Hematopoietic multipotent progenitor cell treated with erythropoietin and hydrocortisone succinate and interleukin-3 and kit ligand, for 17 days (in vitro differentiated cells): ENCODE measurements at places on chromosomes 6 and 20.

DNA sequence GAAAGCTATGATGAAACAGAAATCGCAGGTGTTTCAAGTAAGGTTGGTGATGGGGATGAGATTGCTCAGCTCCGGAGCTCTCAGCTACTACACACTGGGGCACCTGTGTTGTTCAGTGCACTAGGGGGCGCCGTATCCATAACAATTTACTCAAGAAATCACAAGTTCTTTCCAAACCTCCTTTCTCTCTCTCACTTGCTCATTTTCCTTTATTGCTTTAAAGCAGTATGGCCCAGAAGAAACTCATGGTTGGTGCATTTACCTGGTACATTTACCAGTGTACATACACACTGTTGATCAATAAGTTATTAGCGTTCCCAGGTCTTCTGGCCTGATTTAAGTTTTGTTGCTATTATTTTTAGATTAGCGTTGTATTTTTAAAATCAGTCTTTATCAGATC is 235.2 kb upstream of the TAB2 start:
- peak; percentile 67 for DNase-seq

DNA sequence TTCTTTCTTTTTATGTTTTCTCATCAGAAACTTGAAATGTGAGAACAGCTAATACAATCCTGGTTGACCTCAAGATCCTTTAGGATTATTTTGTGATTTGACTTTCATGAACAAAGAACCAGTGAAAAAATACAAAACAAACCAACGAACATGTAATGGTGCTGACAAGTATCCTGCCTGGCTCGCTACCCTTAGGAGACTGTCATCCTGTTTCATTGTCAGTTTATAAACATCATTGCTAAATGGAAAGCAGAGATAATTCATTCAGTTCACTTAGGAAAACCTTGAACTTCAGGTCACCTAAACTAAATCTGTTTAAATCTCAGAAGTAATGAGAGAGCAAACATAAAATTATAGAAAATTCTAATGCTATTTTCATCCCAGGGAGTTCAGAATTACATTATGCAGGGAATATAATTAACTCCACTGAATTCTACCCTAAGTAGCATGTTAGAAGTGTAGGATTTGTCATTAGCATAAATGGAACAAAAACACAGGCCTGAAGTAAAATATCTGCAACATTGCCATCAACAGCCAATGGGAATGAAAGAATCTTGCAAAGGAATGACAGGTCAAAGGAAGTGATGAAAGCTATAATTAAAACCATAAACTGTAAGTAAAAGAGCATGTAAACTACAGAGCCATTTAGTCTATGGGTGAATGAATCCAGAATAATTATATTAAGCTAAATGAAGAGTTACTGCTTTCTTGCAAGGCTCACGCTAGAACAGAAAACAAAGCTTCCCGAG is 401.2 kb upstream of the MANEA start:
- DNase-seq = no peak

DNA sequence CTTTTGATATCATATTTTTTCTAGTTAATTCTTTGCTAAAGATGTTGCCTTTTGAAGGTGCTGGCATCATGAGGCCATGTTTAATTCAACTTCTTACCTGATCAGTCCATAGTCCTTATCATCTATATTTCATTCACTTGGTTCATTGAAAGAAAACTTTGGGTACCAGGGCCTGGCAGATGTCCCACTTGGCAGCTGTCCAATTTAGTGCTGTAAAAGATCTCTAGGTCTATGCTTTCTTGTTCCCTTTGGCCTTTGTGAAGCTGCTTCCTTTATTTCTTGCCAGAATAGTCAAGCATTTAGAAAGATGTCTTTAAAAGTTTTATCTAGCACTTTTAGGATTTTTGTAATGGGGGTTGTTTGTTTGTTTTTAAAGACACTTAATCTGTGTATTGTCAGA is 61.7 kb upstream of the EYA4 start:
- DNase-seq = peak; percentile 28

DNA sequence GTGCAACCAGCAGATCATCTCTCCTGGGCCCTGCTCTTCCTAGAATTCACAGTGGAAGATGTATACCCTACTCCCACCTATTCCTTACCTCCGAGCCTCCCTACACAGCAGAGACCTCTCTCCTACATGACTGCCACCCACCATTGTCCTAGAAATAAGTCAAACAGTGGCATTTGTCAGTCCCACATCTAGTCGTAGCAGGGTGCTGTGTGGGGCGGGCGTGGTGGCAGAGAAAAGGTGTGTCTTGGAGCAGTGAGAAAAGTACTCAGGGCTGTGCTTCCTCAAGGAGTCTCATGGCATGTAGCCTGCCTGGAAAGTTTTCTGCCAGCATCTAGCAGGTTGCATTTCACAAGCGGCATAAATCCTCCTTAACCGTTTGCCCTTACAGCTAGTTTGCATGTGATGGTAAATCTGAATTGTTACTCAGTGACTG is 59.4 kb upstream of the PTGIS start:
- no peak for DNase-seq

DNA sequence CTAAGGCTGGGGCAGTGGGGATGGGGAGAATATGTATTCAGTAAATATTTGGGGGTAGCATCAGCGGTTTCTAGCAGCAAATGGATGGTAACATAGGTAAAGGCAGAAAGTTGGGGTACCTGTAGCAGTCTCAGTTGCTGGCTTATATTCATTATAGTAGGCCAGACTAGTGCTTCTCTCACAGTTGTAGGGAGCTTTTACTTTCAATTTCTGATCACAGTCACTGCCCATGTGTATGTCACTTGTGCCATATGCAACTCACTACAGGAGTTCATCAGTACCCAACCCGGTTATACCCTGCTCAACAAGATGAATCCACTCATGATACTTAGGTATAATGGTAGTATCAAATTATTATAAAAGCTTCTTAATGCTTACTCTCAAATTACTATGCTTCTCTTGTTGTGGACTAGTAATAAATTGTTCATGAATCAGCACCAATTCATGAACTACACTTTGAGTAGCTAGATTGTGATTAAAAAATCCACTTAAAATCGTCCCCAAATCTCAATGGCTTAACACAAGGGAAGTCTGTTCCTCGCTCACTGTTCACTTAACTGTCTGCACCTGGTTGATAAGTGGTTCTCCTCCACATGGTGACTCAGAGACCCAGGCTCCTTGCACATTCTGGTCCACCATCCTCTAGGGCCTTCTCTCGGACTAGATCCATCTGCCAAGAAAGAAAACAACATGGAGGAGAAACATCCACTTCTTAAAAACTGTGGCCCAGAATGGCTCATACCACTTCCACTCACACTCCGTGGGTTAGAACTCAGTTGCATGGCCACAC is 31.3 kb upstream of the MYLIP start:
- no peak for DNase-seq

GRCh38 chr6:154297721-154298120 is 58.9 kb downstream of the IPCEF1 start:
- no peak for DNase-seq

DNA sequence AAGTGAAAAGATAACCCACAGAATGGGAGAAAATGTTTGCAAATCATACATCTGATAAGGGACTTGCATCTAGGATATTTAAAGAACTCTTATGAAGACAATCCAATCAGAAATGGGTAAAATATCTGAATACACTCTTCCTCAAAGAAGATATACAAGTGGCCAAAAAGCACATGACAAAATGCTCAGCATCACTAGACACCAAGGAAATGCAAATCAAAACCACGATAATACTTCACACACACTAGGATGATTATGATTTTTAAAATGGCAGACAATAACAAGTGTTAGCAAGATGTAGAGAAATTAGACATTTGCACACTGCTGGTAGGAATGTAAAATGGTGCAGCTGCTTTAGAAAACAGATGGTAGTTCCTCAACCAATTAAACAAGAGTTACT is 34.8 kb upstream of the SIRT5 start:
- DNase-seq = no peak

DNA sequence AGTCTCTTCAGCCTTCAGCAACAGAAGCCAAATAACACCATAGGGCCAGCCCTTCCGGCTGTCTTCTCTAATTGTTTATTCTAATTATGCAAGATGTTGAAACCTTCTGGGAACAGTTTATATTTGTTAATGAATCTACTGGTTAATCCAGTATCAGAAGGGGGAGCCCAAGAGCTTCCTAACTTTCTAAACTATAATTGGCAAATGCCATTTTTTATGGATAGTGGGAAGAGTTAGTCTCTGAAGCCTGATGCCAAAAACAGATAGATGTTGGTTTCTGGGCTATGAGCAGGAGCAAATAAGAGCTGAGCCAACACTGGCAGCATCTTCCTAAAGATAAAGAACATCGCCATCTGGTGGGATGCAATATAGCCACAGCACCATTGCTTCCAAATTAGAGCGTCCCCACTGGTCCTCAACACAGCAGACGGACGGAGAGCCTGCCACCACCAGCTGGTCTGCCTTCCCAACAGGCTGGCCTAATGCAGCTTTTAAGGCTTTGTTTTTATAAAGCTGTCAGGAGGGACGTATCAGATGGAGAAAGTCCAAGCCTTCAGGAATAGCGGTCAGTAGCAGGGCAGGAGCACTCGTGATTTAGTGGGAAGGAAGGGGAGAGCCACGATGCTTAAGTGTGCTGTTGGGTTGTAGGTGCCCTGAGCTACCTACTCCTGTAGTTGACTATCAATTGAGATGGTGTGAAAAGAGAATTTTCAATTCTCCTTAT is 118.8 kb downstream of the RALGAPA2 start:
- no peak for DNase-seq

DNA sequence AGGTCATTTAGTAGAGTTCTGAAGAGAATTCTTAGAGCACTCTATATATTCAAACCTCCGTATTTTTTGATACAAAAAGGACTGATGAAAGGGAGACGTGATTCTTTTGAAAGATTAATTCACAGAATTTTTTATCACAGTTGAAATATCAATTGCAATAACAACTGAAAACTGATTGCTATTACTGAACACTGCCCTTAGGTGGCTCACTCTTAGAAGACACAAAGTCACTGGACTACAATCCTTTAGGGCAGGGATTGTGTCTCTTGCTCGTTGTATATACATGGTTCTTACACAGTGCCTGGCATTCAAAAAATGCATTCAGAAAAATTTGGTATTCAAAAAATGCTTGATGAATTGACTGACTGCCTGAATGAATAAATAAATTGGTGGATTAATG is 17.1 kb upstream of the CALHM6 start:
- DNase-seq = no peak

DNA sequence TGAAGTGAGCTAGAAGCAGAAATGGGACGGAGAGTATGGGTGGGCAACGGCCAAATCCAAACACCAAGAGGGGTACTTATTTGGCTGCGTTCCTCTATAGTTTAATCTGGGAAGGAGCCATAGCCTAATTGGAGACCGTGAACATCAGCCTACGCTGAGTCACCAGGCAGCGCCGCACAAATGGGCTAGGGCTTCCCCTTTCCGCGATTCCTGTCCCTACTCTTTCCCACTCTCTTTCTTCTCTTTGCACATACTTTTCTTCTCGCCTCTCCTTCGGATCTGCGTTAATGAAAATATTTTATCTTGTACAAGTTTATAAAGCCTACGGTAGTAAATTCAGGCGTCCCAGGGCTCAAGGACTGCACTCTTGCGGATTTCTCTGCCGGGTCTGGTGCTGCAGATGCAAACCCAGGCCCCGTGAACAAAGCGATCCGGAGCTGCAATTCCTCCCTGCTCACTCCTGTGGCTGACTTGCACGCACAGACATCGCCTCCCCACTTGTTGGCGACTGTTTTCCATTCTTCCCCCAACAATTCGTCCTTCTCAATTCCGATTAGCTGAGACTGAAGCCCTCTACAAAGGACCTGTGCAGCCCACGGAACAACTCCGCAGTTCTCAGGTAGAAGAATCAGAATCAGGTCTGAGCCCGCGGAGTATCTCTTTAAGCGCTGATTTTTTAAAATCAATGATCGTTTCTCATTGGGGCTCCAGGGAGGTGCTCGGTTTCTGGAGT is 4.2 kb upstream of the TBX18 start:
- no peak for DNase-seq

- DNase-seq = no peak
These were observed 201.8 kb downstream of the TTLL2 start for GRCh38 chr6:167526465-167527368.

DNA sequence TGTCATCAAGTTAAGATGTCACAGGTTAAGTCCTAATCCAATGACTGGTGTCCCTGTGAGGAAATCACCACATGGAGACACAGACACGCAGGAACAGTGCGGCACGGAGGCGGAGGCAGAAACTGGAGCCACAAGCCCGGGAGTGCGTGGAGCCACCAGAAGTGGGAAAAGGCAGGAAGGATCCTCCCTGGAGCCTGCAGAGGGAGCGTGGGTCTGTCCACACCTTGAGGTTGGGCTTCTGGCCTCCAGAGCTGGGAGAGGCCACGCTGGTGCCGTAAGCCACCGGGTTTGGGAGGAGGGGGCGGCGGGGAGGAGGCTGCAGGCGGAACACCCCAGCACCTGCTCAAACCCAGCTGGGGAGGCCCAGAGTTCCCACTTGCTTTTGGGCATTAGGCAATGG is 3.8 kb downstream of the CABLES2 start:
- no peak for DNase-seq

GRCh38 chr6:12266571-12266970 is 23.6 kb upstream of the EDN1 start:
- no peak for DNase-seq

DNA sequence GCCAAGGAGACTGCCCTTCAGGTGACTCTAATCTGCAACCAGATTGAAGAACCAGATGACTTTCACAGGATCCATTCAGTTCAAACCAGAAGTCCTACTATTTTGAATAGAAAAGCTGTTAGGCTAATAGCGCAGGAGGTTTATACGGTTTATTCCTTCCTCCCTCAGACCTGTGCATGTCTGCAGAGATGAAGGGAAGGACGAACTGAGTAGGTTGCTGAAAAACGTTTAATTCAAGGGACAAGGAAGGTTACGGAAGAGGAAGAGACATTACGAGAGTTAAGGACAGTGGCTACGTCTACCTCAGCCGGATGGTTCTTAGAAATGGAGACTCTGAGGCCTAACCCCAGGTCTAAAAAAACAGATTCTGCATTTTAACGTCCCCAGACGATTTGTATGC is 978 bp downstream of the AURKA start:
- DNase-seq = no peak

DNA sequence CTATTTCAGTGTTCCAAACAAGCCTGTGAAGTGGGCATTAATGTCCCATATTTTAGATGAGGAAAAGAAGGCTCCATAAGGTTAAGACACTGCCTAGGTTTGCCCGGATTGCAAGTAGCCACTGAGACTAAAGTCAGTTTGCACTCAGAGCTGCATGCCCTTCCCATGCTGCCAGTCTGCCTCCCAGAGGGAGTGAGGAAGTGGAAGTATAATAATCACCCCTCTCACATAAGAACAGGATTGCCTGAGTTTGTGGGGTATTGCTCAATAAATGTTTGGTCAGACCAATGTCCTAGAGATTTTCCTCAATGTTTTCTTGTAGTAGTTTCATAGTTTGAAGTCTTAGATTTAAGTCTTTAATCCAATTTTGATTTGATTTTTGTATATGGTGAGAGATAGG is 43.9 kb upstream of the CLIC5 start:
- no peak for DNase-seq

- DNase-seq = no peak
These were observed 116.6 kb upstream of the DUSP22 start for GRCh38 chr6:175680-176079.

DNA sequence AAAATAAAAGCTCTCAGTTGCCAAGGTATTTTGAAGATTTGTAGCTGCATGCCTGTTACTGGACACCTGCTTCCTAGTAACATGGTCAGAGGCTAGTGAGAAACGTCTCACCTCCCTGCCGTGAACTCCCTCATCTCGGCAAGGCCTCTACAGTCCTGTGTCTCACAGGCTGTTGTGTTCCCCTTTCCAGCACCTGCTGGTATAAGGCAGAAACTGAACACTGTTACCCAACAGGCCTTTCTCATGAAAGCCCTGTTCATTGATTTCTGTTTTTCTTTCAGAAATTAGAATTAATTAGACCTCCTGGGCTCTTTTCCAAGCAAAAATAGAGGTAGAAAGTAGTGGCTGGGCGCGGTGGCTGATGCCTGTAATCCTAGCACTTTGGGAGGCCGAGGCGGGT is 17.6 kb upstream of the SRSF3 start:
- no peak for DNase-seq
